ENCODE measurements at places on chromosomes 12 and 14.
A peak's percentile ranks its signal among the peaks of the same experiment; 100 is the strongest.

DNA sequence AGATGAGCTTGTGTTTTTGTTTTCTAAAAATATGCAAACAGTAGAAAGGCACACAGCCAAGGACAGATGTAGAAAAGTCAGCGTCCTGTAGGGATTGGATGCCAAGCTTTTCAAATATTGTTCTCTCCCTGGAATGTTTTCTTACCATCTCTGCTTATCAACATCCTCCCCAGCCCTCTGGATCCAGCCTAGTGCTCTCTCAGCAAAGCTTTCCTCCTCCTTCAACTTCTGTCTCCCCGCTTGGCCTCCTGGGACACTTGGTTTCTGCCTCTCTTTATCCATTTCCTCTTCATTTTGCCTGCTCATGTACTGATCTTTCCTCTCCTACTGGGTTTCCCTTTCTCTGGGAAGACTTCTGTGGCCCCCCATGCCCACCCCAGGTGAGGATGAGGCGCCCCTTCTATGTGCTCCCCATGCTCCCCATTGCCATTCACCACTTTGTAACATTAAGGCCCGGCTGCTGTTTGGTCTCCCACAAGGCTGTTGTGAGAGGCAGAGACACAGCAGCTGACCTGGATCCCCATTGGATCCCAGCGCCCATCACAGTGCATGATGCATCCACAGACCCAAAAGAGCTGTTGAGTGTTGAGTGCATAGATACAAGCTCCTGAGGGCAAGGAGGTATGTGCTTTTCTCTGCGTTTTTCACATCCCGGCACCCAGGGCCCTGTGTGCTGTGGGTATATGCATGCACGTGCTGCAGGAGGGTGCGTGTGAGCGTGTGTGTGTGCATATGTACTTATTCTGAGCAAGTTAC, 38.2 kb downstream of the EVL start:
- DNase-seq: no peak

GRCh38 chr14:102523569-102524450, 14.2 kb upstream of the ANKRD9 start:
- DNase-seq: peak; percentile 29

DNA sequence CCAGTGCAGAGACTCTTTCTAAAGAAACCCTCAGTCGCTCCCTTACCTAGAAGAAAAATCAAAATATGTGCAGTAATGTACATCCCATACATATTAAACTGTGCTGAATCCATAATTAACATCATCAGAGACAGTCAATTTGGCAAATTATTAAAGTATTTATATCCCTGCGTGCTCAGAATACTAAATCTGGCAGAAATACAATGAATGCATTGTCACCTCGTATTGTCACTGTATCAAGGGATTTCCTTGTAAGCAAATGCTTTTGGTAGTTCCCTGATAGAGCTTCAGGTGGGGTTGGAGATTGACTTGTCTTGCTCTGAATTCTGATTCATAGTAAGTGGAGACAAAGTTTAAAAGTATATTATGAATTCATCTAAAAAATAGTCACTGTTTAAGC, 319.1 kb downstream of the PPFIA2 start:
- no peak for DNase-seq

DNA sequence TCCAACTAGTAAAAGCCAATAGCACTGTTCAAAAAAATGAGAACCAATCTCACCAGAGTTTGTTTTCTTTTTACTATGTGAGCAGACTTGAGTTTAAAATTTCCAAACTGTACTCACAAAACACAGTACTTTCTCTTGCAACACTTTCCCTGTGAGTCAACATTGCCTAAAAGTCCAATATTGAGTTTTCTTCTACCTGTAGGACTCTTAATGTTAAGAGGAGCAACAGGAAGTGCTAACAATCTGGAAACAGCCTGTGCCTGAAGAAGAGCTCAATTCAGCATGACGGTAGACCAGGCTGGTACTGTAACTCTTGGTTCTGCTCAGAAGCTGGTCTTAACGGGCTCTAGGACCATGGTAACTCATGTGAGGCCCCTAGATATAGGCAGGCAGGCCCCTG, 144.3 kb downstream of the MED13L start:
- DNase-seq: no peak

DNA sequence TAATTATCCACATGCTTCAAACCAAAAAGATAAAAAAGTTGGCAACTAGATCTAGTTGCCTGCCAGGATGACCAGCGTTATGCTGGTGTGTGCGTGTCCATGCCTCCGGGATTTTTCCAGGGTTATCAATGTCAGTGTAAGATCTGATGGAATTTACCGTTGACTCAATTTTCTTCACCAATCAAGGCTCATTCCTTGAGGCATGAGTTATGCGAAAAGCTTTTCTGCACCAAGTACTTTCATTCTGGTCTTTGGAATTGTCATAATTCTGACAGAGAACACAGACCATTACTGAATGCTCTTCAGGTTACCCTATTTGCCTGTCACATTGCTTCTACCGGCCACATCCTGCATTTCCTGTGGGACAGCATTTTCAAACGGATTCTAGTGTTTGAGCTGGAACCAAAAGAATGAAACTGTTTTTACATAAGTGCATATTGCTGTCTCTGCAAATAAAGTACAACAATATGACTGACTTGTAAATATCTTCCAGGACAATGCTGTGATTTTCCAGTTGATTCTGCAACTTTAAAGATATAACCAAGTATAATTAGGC, 91.8 kb downstream of the DUSP16 start:
- DNase-seq: no peak

GRCh38 chr14:73829071-73829470, 22.6 kb upstream of the PTGR2 start:
- DNase-seq: no peak

DNA sequence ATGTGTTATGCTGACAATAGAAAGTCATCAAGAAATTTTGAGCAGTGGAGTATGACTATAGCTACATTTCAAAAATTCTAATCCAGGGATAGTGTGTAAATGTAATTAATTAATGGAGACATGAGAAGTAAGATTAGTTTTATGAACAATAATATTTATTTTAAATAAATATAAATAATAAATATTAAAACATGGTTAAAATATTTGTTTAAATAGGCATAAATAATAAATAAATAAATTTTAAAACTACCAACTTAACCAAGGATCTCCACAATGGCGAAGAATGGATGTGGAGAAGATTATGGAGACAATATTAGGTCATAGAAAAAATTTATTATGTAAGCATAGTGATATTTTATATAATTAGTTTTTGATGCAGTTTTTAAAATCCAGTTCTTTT, 588.2 kb upstream of the NOVA1 start:
- DNase-seq: no peak

- peak; percentile 51 for DNase-seq
Measured at GRCh38 chr12:102548543-102548942, 68.2 kb upstream of the IGF1 start.

- DNase-seq: no peak
Measured at GRCh38 chr14:73462815-73463214, 4.5 kb upstream of the NUMB start.

DNA sequence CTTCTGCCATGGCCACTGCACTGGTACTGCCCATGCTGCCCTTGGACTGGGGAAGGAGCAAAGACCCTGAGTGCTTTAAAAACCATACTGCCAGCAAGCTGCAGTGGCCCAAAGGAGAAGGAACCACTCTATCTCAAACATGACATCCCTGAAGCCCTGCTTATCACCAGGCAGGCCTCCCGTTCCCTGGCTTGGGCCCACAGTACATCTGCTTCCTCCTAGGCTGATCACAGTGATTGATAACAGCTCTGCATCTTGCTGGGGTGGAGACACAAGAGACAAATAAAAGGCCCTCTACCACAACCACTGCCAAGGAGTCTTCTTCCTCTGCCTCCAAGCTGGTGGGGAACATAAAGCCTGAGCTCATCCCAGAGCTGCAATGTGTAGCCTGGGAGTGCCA, 567.5 kb downstream of the TRHDE start:
- no peak for DNase-seq

GRCh38 chr12:530308-530707, 70.6 kb downstream of the B4GALNT3 start:
- no peak for DNase-seq

- DNase-seq: no peak
Measured at GRCh38 chr12:104263026-104263425, 40.5 kb upstream of the EID3 start.

GRCh38 chr12:6807170-6807569, 14.5 kb upstream of the GPR162 start:
- no peak for DNase-seq

GRCh38 chr12:100908501-100908900, 113.9 kb downstream of the ANO4 start:
- no peak for DNase-seq

DNA sequence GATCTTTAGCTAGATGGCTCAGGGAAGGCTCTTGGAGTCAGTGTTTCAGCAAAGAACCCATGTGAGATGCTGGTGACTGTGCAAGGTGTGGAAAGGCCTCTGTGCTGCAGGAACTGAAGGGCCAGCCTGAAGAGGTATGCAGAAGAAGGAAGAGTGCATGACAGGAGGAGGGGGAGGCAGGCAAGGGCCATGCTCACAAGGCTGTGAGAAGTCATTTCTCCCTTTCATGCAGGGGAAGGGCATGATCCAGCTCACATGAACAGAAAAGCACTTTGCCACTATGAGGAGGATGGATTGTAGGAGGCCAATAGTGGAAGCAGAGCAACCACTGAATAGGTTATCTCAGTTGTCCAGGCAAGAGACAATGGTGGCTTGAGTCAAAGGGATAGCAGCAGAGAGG, 83.7 kb downstream of the SSPN start:
- no peak for DNase-seq

GRCh38 chr12:46983959-46984841, 95.2 kb upstream of the PCED1B start:
- no peak for DNase-seq

DNA sequence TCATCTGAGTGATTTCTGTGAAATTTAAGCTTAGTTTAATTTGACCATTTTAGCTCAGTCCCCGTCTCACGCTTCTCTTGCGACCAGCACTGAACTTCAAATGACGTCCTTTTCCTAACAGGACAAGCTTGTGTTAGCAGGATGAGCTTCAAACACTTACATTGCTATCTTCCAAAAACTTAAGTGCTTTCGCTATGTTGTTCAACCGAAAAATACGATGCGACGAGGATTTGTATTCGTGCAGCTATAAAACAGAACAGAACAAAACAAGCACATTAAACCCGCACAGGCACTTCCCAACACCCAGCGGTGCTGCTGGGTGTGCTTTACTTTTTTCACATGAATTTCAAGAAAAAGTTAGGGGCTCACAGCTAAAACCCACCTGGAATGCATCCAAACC, 64.2 kb upstream of the DICER1 start:
- DNase-seq: no peak

DNA sequence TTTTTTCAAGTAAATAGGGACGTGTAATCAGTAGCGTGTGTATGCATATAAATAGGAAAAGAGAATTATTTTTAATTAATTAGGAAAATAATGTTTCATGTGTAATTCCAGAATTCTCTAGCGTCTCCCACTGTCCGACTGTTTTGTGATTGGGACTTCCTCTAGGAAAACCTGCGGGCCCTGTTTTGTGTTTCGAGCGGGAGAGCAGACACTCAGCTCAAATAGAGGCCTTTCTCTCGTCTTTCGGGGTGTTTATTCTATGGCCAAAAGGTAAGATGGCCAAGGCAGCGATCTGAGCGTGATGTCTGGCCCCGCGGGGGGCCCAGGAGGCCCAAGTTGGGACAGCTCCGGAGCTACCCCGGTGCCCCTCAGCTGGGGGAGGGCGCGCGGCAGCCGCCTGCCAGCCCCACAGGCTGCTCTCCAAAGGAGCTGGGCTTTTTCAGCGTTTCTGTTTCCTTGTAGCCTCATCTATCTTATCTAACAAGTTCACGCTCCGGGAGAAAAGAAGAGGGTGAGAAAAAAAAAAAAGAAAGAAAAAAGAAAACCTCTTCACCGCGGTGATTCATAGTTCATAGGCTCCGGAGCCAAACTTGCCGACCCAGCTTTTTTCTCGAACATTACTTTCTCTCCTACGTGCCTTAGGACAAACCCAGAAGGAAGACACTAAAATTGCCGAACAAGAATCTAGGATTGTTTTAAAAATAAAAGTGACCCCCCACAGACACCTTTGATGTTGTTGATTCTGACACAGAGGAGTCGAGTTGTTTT, 7.5 kb upstream of the FOXG1 start:
- DNase-seq: no peak

DNA sequence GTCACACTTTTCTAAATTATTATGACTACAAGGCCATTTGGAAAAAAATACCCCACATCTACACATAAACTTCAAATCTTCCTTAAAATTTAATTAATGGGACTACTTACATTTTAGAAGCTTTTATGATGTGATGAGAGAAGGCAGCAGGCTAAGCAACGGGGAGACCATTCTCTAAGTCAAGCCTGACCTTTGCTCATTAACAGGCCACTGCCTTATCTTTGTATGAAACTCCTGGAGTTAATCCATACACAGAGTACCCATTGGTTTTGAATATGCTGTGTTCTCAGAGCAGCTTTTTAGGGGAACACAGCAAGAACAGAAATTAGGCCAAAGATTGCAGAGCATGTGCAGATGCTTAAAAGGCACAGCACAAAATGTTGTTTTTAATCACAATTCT, 35.5 kb upstream of the LRIG3 start:
- DNase-seq: no peak

DNA sequence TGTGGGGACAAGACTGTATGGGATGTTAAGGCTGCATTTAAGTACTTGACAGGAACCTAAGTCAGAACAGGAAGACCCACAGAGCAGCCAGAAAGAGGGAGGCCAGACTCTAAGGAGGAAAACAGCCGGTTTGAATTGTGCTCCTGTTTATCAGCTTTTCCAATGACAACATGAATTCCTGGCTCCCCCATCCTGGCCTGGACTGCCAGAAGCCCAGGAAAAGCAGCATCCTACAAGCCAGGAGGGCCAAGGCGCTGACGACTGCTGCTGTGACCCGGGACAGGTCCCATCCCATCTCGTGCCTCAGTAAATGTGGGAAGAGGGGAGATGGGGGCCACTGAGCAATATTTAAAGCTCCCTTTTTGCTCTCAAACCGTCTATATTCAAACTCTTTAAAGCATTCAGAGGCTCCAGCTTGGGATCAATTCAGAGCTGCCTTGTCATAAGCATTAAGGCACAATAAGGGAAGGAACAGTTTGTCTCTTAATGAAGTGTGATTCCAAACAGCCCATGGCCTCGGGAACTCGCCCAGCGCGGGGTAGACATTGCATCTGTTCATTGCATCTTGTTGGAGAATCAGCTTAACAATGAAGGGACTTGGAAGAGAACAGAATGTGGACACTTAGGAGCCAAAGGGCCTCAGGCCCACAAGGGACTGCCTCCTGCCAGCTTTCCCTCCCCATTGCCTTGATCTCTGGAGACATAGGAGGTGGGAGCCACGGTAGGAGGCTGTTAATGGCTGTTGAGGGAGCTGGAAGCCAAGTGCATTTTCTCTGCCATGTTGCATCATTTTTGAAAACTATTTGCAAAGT, 49.6 kb downstream of the CMKLR1 start:
- no peak for DNase-seq

DNA sequence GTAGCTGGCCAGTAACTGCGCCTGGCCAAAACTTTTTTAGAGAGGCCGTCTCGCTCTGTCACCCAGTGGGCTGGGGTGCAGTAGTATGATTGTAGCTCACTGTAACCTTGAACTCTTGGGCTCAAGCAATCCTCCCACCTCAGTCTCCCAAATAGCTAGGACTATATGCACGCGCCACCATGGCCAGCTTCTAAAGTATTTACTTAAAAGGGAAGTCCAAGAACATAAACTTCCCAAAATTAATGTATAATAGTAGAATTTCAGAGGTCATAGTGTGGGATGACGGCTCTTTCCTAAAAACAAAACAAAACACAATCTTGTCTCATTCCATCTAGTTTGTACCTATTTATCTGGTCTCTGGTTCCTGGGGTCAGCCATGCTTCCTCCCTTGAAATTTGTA, 42.2 kb upstream of the FOS start:
- no peak for DNase-seq
